ENCODE measurements at places on chromosomes 16 and 17.

- DNase-seq: no peak
Observed at GRCh38 chr16:80971819-80972218, 34.9 kb downstream of the CMC2 start.

DNA sequence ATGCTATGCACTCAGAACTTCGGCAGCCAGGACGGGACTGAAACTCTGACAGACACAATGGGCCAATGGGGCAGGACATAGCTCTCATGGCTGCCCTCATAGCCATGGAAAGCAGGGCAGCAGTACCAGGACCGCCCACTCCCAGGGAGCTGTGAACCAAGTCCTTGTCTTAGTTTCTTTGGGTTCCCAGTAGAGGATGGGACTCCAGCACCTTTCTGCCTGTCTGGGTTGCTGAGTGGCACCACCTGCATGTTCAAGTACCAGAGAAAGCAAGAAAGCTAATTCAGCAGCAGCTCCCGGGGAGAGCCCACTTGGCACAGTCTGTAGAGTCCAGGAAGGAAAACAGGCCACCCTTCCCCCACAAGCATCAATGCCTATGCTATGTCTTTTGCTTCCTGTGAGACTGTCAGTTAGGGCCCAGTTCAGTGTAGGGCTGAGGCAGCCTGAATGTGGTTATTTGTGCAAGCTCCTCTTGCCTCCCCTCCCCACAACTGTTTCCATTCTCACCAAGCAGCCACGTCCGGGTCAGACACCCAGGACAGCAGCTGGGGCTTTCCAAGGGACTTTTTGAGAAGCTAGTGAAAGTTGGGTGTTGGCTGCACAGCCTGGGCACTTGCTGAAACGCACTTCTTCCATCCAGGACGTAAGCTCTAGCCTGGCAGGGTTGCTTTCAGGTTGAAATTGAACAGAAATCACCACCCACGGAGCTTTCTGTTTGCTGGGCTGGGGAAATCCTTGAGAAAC, 7.8 kb downstream of the SUPT4H1 start:
- no peak for DNase-seq

DNA sequence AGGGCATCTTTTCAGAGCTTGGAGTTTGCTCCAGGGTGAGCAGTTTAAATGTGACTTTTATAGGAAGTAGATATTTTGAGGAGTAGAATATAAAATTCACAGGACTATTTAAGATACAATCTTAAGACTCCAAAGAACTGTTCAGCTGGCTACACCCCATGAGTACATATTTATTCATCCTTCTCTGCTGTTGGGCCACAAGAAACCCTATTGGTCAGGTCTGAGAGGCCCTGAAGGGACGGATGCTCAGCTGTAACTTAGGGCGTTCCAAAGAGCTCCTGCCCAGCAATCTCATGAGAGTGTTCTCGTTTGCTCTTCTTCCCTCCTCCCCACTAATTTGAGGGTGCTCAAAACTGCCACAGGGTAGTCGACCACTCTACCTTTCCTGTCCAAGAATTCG, 7.3 kb downstream of the ST6GALNAC2 start:
- no peak for DNase-seq

DNA sequence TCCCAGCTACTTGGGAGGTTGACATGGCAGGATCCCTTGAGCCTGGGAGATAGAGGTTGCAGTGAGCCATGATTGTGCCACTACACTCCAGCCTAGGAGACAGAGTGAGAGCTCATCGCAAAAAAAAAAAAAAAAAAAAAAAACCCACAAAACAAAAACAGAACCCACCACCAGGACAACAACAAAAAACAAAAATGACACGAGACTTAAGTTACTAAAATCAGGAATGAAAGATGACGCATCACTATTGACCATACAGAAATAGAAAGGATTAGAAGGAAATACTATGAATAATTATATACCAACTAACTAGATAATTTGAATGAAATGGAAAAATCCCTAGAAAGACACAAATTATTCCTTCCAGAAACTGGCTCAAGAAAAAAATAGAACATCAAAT, 432.4 kb upstream of the PMFBP1 start:
- DNase-seq: no peak

- DNase-seq: no peak
Observed at GRCh38 chr17:79117905-79118487, 43.4 kb downstream of the ENGASE start.

- DNase-seq: no peak
Observed at GRCh38 chr17:30831257-30831656, 509 bp upstream of the ATAD5 start.

- no peak for DNase-seq
Observed at GRCh38 chr16:19885451-19886072, 914 bp upstream of the GPRC5B start.

- DNase-seq: no peak
Observed at GRCh38 chr17:18025241-18025944, 13.6 kb downstream of the ATPAF2 start.

- no peak for DNase-seq
Observed at GRCh38 chr16:49643429-49644144, 212.3 kb downstream of the ZNF423 start.

DNA sequence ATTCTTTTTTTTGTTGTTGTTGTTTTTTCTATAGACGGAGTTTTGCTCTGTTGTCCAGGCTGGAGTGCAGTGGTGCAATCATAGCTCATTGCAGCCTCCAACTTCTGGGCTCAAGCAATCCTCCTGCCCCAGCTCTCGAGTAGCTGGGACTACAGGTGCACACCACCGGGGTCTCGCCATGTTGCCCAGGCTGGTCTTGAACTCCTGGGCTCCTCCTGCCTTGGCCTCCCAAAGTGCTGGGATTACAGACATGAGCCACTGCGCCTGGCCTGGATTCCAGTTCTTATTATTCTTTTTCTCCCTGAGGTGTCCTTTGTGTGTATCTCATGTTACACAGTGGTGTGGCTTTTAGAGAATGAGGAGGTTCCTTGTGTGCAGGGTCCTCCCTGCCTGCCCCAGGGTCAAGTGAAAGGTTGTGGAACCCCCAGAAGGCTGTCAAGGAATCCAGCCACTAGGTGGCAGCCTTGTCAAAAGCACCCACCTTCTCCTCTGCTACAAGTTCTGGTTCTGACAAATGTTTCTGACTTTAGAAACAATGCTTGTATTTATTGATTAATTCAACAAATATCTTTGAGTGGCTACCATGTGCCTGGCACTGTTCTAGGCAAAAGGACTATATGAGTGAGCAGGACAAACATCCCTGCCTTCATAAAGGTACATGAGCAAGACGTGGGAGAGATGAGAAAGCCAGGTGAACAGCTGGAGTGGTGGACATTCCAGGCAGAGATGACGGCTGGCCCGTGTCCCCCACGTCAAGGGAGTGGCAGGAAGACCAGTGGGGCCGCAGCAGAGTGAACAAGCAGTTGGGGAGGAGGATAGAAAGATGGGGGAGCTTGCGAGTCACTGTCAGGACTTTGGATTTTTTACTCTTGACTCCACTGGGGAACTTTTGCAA, 112.4 kb downstream of the SPECC1 start:
- DNase-seq: no peak

DNA sequence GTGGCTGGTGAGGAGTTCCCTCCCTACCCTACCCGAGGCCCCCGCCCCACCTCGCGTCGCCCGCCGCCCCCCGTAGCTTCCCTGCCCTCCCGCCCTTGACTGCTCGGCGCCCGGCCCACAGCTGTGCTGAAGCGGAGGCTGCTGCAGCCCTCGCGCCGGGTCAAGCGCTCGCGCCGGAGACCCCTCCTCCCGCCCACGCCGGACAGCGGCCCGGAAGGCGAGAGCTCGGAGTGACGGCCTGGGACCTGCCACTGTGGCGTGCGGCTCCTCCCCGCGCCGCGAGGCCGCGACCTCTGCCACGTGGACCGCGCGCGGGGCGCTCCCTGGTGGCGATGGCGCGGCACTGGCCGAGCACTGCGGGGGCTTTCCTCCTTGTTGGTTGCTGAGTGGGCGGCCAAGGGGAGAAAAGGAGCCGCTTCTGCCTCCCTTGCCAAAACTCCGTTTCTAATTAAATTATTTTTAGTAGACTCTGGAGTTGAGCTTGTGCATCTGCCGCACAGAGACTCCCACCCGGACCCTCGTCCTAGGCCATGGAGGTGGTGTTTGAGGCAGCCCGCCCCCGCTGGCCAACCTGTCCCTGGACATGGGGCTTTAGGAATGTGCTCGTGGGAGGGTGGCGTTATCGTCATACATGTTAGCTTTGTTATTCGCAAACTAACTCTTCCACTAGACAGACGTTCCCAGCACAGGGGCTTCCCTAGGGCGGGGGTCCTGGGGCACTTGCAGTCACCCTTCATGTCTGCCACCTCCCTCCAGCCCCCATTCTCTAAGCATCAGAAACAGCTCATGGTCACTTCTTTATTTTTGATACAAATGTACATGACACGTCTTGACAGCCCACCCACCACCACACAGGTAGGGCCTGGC, 4.4 kb downstream of the TP53I13 start:
- DNase-seq: no peak

GRCh38 chr17:55320594-55321426, 56.0 kb downstream of the HLF start:
- DNase-seq: no peak

- DNase-seq: no peak
Observed at GRCh38 chr17:60577147-60577915, 22.7 kb upstream of the PPM1D start.

DNA sequence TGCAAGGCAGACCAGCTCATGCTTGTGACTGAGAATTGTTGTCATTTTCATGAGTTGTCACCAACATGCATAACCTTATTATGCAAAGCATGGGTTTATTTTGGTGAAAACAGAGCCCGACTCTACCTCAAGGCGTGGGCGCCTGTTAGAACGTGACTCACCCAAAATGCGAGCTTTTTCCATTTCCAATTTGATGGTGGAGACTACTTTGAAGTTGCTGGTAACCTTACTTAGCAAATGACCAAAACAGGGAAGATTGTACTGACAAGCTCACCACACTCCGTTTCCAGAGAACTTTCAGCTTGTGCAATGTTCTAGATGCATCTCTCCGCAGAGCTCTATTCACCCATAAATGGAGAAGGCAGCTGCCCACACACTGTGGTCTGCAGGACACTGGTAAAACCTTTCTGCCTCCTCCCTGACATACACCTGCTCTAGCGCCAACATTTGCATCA, 284.5 kb downstream of the MAF start:
- no peak for DNase-seq

GRCh38 chr17:18916816-18917500, 35.0 kb upstream of the SLC5A10 start:
- DNase-seq: no peak

DNA sequence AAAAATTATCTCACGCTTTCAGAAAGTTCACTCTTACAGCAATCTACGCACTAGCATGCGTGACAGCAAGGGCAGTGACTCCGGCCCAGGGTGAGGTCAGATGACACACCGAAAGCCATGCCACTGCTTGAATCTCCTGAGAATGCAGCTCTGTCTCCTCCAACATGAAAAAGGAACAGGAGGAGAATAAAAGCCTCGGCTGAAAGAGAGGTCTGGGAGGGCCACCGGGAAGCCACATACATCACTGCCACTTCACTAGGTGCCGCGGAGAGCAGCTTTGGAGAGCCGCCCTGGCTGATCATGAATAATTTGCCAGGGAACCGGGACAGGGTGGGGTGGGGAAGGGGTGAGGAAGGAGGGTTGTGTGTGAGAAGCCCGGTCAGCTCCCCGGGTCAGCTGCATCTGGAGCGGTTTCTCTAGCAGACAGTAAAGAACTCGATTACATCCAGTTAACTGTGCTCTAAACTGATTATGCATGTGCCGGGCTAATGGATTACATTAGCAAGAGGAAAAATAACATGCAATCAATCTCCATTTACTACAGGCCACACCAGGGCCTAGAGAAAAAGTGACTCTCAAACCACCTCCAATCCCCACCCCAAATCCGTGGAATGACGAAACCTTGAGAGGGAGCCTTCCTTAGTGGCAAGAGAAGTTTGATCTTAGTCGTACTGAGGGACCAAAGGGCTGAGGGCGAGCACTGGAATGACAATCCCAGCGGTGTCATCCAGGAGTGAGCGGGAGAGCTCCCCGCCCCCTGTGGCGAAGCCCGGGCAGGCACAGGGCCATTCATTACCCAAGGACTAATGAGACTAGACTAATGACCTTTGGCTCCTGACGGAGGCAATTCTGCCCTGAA, 100.3 kb downstream of the ZFHX3 start:
- DNase-seq: no peak

DNA sequence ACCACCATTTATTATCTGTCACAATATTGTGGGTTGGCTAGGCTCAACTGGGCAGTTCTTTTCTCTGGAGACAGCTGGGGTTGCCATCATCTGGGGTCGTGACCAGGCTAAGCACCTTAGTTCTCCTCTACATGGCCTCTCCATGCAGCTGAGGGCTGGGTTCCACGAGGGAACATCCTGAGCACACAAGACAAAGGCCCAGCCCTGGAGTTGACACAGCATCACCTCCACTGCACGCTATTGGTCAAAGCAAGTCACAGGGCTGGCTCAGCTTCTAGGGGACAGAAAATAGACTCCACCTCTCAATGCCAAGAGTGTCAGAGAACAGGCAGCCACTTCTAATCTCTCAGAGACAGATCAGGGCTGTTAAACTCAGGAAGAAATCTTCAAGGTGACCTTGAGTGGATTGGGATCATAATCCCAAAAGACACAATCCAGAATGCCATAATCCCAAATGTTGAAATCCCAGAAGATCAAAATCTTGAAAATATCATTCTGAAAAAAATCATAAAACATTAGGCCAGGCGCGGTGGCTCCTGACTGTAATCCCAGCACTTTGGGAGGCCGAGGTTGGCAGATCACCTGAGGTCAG, 13.0 kb upstream of the USP10 start:
- no peak for DNase-seq

GRCh38 chr17:381941-382643, 29.5 kb upstream of the RPH3AL start:
- DNase-seq: no peak

- no peak for DNase-seq
Observed at GRCh38 chr17:47993964-47994363, 23.1 kb downstream of the CDK5RAP3 start.

DNA sequence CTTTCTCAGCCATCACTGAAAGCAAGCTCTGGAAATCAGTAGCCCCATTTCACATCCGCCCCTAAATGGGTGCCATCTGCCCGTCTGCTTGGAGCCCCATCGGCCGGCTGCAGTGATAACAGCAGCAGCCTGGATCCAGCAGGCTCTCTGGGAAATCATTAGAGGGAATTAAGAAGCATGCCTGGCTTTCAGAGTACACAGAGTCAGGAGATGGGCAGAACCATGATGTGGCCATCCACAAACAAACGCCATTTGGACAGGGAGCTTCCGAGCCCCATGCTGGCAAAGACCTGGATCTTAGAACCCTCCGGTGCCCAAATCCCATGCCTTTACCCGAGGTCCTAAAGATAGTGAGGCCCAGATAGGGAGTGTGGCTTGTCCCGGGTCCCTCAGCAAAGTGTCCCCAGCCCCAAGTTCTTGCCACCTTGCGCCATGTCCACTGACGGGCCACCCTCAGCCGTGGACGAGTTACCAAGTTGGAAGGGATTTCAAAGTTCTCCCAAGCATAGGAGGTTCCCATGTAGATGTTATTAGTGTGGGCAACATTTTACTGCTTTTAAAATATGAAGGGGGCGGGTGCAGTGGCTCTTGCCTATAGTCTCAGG, 1.0 kb upstream of the LITAF start:
- no peak for DNase-seq
